Bone marrow (tissue), 2 donors: ENCODE measurements at places on chromosomes 4 and X.

GRCh38 chrX:33908898-33909297, 223.2 kb downstream of the FAM47A start:
- no peak for DNase-seq

DNA sequence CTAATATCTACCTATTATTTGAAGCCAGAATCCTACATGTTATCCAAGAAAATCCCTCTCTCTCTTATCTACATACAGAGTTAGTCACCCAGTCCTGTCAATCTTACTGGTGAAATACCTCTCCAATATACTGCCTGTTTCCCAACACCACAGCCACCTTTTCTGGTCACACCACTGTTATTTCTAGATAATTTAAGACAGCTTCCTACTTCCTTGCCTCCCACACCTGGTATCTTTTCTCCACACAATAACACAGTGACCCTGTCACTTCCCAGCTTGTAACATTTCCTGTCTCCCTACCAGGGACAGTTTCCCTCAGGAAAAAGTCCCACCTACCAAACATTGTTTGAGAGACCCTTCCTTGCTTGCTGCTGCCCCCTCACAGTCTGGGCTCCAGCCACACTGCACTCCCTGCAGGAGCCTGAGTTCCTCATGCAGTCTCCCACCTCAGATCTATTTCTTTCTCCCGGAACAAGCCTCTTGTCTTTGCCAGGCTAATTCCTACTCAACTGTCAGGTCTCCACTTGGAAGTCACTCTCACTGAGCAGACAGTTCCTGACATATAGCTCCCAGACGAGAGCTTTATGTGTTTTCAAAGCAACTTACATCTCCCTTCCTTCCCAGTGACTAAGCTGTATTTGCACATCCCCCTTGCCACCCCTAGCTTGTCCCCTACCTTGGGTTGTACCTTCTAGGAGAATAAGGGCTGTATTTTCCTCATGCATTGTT, 73.6 kb upstream of the QRFPR start:
- DNase-seq, result no peak

DNA sequence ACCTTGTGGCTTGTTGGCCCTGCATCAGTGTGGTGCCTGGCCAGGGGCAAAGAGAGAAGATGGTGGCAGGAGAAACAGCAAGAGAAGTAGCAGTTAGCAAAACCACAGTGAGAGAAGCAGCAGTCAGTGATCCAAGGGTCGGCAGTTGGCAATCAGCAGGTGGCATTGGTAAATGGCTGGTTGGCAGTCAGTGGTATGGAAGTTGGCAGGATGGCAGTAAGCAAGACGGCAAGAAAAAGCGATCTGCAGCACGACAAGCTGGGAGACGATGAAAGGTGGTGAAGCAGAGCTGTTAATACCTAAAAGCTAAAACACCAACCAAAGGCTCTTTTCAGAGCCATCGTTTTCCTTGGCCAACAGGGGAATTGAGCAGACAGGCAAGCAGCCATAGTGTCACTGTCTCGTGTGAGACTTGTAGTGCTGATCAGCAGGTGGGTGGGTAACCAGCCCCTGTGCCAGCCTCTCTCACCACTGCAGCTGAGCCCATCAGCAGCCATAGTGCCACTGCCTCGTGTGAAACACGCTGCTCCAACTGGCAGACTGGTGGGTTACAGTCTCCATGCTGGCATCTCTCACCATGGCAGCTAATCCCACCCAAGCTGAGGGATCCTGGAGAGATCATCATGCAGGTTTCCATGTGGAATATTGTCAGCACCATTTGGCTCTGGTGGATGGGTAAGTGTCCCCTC, 2078.4 kb downstream of the PCDH7 start:
- DNase-seq, result no peak

- no peak for DNase-seq
These were observed 325.4 kb upstream of the GALNT7 start for GRCh38 chr4:172843192-172843591.

- no peak for DNase-seq
These were observed 1.5 kb downstream of the FHDC1 start for GRCh38 chr4:152937336-152938236.

- no peak for DNase-seq
These were observed 172.7 kb upstream of the LCORL start for GRCh38 chr4:18194278-18194677.

GRCh38 chrX:12843668-12844279, 23.1 kb upstream of the TLR7 start:
- DNase-seq, result no peak

- DNase-seq, result no peak
These were observed 352.5 kb upstream of the PITX2 start for GRCh38 chr4:110975338-110975737.

DNA sequence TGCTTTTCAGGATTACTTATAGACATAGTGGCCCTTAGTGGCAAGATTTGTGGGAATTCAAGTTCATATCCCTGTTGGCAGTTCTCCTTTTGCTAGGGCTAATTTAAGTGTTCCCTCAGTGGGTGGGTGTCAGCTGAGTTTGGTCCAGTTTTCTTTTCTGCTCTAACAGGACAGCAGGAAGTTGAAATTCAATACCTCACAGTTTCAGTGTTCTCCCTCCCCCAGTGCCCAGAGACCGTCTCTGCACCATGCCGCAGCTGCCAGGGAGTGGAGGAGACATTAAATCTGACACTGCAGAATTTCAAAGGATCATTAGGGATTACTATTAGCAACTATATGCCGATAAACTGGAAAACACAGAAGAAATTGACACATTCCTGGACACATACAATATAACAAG, 50.7 kb downstream of the UBE2NL start:
- DNase-seq, result no peak

DNA sequence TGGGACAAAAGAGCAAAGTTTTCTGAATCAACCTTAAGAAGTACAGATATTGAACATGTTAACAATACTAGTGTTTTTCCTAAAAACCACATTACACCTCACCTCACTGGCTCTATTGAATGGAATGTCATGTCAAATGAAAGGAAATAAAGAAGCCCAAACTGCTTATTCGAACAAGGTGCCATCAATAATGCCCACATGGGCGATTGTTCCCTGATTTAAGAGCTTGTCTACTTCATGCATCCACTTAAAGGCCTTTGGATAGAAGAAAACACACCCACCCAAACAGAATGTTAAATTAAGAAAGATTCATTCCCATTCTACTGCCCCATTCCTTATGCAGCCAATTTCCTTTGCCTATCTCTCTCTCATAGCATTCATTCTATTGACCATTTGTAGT, 118.5 kb upstream of the PAQR3 start:
- no peak for DNase-seq

DNA sequence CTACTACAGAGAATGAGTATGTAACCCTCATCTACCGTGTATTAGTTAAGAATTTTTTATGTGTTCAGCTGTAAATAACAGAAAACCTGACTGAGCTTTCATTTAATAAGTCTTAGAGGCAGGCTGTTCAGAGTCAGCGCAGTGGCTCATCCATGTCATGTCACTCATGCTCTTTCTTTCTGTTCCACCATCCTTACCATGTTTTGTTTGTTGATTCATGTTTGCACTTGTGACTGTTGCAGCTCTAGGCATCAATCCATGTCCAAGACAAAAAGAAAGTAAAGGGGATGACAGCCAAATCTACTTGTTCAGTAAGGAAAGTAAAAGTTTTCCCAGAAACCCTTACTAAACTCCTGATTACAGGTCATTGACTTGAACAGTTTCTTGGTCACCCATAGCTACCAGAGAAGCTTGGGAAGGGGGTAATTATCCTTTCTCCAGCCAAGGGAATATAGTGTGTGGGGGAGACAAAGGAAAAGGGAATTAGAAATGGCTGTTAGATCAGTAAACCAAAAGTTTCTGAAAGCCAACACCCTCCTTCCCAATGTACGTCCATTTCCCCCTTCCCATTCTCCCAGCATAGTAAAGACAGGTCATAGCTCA, 9.0 kb downstream of the ART3 start:
- no peak for DNase-seq

DNA sequence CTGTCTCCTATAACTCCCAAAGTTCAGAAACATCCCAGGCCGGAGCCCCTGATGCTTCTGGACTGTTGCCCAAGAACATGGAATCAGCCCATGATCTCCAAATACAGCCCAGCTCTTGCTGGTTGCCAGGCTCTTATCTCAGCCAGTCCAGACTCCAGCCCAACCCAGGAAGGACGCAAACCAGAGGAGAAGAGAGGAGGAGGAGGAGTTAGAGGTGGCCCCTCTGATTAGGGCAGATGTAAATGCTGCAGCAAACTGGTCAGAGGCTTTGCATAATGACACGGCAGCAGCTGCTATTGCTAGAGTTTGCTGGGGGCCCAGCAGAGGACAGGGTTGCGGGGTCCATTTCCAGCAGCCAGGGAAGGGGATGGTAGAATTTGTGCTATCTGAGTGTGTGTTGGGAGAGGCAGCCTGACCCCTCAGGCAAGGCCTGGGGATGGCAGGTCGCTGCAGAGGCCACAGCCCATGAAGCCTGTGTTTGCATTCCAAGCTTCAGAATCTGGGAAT, 4.2 kb upstream of the OTUD5 start:
- DNase-seq, result no peak

GRCh38 chrX:134737721-134738369, 79.6 kb upstream of the PLAC1 start:
- DNase-seq, result no peak

- no peak for DNase-seq
These were observed 15.6 kb upstream of the LAP3 start for GRCh38 chr4:17561195-17561909.

- DNase-seq, result no peak
These were observed 2.2 kb downstream of the TRMT44 start for GRCh38 chr4:8442596-8443358.

DNA sequence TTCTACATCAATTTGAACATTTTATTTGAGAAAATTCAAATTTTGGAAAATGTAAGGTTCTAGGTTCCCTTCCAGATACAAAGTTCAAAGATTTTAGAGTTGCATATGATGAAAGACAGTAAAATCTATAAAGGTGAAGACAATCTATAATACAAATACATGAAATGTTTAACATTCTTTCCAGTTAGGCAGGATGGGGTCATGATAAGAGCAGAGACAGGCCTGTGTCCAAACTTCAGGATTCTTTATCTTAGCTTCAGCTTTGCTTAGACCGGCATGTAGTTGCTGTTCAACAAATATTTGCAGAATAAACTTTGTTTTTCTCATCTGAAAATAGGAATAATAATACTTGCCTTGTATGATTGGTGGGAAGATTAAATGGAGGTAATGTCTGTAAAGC, 4.5 kb upstream of the RPS6KA3 start:
- no peak for DNase-seq

DNA sequence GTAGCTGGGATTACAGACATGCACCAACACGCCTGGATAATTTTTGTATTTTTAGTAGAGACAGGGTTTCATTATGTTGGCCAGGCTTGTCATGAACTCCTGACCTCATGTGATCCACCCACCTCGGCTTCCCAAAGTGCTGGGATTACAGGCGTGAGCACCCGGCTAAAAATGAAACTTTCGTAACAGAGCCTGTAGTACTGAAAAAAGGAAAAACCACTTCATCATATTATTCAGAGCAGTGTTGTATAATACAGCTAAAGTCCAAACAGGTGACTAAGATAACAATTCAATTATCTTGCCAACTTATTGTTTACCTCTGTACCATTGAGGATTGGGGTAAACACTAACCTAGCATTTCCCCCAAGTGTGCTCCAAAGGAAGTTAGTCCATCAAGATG, 43.9 kb upstream of the HPRT1 start:
- DNase-seq, result no peak

DNA sequence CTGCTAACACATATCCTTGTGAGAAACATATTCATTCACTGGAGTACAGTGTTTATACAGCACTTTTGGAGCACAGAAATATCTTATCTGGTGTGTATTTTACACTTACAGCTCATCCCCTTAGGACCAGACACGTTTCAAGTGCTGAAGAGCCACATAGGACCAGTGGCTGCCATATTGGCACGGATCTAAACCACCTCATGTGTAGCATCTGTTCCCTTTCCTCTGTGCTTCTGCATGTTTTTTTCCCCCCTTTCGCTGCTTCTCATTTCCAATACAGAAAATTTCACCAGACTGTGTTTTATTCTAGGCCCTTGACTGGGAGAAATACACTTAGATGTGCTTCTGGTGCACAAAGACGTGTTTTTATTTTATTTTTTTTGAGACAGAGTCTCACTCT, 69.7 kb upstream of the RBMX start:
- DNase-seq, result no peak

GRCh38 chr4:140955641-140956040, 177.6 kb downstream of the RNF150 start:
- DNase-seq, result no peak

- DNase-seq, result no peak
These were observed 4.6 kb downstream of the MPP1 start for GRCh38 chrX:154800478-154801210.

- DNase-seq, result no peak
These were observed 273.0 kb downstream of the SLC7A11 start for GRCh38 chr4:137968956-137969678.

DNA sequence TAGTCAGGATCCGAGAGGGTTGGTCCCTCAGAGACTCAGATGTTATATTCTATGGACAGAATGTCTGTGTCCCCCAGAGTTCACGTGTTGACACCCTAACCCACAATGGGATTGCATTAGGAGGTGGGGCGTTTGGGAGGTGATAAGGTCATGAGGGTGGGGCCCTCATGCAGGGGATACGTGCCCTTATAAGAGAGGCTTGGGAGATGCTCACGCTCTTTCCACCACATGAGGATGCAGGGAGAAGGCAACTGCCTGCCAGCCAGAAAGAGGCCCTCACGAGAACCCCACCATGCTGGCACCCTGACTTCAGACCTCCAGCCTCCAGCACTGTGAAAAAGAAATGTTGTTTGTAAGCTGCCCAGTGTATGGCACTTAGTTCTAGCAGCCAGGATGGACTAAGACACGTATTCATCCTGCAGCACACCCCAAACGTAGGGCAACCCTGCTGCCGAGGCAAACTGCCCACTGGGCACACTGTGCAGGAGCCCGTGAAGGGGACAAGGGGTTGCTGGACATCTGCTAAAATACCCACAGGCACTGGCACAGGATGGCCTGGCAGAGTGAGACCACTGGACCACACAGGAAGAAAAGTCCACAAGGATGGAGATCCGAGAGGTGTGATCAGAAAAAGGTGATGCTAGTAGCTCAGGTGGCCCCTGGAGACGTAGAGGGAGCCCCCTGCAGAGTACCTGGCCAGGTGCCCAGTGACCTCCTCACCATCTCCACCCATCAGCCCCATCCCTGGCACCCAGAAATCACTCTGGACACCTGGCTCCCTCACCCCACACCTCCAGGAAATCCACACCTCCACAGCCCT, 62.7 kb downstream of the HTRA3 start:
- no peak for DNase-seq

DNA sequence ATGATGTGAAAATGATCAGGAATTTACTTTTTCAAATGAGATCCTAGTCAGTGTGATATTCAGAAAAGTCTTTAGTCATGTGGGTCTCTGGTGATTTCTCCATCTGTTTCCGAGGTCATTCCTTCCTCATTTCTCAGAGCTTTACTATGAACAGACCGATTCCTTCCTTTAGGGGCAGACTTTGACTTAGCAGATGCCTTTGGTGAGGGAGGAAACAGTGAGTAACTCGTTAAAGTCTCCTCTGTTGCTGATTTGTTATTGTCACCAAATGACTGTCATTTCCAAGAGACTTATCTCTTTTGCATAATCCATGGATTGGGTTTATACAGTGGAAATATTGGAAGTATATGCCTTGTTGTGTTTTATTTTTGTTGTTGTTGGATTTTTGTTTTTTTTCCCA, 76.2 kb upstream of the CD99 start:
- no peak for DNase-seq
